GM20000 (cell line): ENCODE measurements at places on chromosomes 5 and 9.

DNA sequence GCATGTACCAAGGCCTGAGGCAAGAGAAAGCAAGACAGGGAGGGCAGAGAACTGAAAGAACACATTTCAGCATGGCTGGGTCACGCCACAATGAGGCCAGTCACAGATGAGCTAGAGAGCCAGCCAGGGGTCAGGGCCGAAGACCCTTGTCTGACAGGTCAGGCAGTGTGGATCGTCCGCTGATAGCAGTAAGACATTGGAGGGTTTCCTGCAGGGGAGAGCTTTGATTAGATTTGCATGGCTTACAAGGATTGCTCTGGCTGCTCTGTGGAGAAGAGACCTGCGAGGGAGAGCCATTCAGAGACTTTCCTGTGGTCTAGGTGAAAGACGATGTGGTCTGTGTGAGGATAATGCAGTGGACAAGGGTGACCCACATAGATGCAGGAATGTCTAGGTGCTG, 93.1 kb downstream of the RALGPS1 start:
- no peak for DNase-seq

DNA sequence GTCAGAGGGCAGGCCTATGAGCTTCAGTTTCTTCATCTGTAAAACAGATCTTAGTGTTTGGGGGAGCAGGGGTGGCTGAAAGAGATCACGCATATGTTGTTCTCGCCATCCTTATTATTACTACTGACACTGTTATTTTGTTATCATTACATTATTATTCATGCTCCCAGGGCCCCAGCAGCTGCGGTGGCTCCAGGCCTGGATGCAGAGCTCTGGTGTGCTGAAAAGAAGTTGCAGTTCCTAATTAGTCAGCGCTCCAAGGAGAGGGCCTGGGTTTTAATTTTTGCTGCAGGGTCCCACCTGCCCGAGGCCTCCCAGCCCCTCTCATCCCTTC, 19.5 kb downstream of the CXXC5 start:
- DNase-seq = no peak

- no peak for DNase-seq
These were observed 490.7 kb downstream of the CDH18 start for GRCh38 chr5:19497229-19497815.

GRCh38 chr9:114487607-114488300, 17.5 kb downstream of the WHRN start:
- DNase-seq = peak; percentile 71

GRCh38 chr5:181098762-181099601, 32.0 kb downstream of the OR2V1 start:
- peak; percentile 27 for DNase-seq

DNA sequence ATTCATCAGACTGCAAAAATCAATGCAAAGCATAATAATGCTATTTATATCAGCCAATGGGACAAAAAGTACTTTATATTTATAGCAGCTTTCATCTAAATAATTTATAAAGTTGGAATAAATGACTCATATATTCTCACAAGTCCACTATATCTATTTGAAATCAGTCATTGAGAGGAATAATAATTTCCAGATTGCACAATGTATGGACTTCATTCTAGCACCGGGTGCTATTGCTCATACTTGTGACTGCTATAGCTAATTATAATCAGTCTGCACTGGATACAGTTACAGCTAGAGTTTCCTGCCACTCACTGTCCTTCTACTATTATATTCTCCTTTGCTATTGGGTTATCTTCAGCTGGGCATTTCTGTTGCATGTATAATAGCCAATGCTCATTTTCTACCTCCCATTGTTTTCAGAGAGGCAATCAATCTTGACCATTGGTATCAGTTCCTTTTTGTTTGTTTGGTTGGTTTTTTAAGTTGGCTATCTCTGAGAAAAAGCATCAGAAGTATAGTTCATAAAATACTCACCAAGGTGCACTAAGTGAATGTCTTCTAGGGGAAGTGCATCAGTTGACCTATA, 1.9 kb downstream of the CDH18 start:
- DNase-seq = no peak

GRCh38 chr5:151019331-151019730, 1.1 kb upstream of the GPX3 start:
- no peak for DNase-seq

GRCh38 chr9:108477529-108478006, 378.2 kb downstream of the ACTL7B start:
- DNase-seq = no peak

- no peak for DNase-seq
These were observed 7.4 kb downstream of the TRAF1 start for GRCh38 chr9:120918931-120919842.

DNA sequence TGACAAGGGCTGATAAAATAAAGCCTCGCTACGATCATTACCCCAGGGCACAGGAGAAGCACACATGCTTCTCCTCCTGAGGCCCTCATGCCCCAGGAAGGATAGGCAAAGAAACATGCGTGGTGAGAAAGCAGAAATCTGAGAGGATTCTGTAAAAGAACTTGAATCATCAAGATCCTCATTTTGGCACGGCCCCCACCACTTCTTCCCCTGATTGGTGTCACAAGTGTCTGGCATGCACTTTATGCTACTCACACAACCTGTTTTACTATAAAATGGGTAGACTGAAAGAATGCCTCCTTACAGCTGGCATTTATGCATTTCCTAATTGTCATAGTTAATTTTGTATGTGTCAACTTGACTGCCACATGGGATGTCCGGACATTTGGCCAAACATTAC, 32.1 kb downstream of the PCA3 start:
- no peak for DNase-seq

DNA sequence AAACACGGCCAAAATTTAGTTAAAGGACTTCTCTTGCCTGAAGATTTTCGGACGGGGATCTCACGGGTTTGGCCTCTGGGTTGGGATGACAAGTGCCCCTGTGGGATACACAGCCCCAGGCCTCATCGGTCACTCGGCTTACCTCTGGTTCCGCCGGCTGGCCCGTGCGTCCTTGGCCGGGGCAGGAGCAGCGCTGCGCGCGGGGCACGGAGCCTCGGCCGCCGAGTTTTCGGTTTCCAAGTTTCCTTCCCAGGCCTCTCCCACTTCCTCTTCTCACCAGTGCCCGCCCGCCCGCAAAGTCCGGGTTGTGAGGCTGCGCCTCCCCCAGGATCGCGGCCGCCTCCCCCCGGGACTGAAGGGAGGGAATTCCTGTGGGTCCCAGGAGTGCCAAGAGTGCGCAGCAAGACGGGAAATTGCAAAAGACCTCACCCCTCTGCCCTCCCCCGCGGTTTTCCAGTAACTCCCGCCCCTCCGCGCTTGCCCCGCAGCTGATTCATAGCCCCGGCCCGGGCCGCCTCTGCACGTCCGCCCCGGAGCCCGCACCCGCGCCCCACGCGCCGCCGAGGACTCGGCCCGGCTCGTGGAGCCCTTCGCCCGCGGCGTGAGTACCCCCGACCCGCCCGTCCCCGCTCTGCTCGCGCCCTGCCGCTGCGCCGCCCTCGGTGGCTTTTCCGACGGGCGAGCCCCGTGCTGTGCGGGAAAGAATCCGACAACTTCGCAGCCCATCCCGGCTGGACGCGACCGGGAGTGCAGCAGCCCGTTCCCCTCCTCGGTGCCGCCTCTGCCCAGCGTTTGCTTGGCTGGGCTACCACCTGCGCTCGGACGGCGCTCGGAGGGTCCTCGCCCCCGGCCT, at the start of gene OSMR:
OSMR (plus strand) TSS at position 487 of the 853 bp plus-strand sequence. CDS start 23,033 bp downstream, outside the sequence.
- no peak for DNase-seq

GRCh38 chr9:113375057-113376023, 1.4 kb downstream of the HDHD3 start:
- no peak for DNase-seq

DNA sequence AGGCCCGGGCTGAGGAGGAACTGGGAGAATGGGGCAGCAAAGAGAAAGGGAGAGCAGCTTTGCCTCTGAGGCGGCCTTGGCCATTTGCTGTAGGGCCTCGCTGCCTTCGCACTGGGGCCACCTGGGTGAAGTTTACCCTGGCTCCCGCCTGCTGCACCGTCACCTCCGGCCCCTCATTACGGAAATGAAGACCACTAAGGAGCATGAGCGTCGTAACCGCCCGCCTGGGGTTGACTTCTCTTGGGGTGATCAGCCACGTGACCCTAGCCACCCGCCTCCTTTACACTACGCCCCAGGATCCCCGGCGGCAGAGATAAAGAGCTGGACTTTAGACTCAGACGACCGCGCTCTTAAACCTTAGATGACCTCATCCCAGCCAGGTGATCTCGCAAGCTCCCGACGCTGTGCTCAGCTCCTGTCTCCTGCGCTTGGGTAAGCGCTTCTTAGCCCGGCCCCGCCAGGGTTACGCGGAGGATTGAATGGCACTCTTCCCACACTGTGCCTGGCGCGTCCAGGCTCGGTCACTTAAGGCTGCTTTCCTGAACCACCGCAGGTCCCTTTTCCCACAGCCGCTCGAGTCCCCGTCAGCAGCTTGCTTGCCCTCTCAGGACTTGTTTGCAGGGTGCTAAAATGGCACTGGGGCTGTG, 107.9 kb upstream of the LARP1 start:
- DNase-seq = peak; percentile 49

- peak; percentile 31 for DNase-seq
These were observed 93.6 kb upstream of the TLE4 start for GRCh38 chr9:79477955-79478771.

DNA sequence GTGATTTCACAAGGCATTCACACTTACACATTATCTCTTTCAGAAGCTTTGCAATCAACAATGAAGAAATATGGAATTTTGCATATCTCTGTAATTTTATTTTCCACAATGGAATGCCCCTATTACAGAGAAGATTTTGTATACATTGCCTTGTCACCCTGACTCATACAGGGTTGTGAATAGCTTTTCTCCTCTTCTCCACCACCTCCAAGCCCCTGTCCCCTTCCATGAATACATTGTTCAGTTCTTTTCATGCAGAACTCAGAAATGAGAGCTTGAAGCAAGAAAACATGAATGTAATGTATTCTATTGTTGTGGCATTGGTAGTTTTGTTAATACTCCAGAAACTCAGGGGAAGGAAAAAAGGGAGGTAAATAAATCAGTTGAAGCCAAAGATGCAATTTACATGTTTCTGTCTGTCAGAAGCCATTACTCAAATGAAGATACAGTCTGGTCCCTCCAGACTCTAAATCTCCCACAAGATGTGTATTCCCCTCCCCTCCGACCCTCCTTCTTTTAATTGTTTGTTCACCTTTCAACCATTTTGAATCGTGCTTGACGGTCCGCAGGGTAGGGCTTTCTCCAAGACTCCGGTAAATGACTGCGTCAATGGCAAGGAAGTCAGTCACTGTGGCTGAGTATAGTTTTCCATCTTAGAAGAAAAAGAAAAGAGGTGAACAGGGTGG, 86.1 kb downstream of the SEMA6A start:
- DNase-seq = no peak

DNA sequence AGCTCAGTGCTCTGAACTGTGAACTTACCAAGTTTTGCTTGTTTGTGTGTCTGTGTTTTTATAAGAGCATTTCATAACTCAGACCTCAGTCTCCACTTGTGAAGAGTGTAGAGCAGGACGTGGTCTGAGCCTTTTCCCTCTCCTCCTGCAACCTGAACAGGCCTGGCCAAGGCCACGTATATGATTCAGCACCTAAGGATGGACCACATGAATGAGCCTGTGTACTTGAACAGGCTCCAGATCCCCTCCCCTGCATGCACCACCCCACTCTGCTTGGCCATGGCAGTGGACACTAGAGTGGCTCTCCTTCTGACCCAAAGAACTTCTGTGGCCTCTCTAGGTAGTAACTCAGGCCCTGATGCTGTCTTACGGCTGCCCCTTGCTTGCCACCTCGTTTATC, 125.9 kb upstream of the FSTL4 start:
- DNase-seq = no peak

DNA sequence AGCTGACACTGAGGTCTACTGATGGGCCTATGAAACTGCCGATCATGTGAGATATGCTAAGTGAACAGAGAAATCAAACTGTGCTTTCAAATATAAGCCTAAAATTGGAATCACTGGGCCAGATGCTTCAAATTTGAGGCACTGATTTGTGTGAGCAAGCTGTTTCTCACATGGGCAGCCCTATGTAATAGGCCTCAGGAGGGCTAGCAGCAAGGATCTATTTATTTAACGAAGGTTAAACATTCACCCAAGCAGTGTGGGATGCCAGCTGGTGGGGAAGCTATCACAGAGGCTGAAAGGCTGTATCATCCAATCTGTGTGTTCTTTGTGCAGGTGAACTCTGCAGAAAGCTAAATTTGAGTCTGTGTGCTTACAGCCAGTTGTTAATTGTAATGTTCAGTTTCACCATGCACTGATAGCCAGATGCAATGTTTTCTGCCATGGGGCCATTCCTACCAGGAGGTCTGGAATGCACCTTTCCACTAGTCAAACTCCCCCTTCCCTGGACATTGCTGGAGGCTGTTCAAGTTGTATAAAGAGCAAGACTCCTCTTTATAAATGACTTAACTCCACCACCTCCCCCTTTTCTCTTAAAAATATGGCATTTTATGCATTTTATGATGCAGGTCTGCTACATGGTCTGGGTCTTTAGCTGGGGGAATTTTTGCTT, 228.9 kb downstream of the SH3GL2 start:
- DNase-seq = no peak

DNA sequence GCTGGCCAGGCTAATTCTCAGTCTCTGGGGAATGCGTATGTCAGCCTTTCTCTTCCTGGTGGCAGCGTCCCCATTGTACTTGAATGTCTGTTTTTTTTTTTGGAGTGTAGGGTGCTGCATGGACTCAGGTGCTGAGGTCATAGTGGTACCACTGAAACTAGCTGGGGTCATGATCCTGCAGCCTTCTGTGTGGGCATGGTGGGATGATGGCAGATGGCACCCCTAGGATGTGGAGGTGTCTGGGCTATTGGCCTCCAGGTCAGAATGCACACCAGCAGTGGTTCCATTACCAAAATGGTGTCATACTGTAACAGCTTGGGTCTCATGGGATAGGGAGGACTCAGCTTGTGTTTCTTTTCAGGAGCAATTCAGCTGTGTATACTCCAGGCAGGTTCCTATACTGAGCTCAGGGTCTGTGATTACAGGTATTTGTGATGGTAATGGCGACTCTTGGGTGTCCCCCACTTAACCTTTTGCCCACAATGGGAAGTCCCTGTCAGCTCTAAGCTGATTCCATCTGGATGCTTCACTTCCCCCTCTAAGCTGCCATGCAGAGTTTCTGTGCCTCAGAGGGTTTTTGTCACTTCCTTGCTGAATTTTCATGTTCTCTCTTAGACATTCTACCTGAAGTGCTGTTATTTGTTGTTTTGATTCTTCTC, 17.9 kb downstream of the HSD17B4 start:
- peak; percentile 10 for DNase-seq

GRCh38 chr9:120434532-120434931, 145.4 kb downstream of the CDK5RAP2 start:
- DNase-seq = no peak

GRCh38 chr9:138077126-138077525, 199.5 kb downstream of the CACNA1B start:
- DNase-seq = no peak
